ENCODE measurements at places on chromosomes 6 and 20.
A peak's percentile ranks its signal among the peaks of the same experiment; 100 is the strongest.

- DNase-seq, result no peak
These were observed 137.8 kb downstream of the EDN3 start for GRCh38 chr20:59438201-59438600.

DNA sequence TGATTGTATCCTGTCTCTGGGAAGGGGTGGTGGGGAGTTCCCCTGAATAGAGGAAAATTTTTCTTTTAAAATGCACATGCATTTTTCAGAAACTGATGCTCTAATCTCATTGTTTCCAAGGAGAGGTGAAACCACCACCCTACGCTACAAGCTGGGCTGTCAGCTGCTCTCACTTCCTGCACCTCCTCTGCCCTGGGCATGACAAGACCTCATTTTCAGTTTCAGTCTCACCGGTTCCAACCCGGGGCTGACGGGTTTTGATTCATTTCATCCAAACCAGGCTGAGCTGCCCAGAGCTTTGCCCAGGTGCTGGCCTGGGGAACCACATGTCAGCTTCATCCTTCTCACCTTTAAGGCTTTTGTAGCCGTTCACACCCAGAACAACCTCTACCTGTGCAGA is 99.7 kb downstream of the EYA2 start:
- no peak for DNase-seq

DNA sequence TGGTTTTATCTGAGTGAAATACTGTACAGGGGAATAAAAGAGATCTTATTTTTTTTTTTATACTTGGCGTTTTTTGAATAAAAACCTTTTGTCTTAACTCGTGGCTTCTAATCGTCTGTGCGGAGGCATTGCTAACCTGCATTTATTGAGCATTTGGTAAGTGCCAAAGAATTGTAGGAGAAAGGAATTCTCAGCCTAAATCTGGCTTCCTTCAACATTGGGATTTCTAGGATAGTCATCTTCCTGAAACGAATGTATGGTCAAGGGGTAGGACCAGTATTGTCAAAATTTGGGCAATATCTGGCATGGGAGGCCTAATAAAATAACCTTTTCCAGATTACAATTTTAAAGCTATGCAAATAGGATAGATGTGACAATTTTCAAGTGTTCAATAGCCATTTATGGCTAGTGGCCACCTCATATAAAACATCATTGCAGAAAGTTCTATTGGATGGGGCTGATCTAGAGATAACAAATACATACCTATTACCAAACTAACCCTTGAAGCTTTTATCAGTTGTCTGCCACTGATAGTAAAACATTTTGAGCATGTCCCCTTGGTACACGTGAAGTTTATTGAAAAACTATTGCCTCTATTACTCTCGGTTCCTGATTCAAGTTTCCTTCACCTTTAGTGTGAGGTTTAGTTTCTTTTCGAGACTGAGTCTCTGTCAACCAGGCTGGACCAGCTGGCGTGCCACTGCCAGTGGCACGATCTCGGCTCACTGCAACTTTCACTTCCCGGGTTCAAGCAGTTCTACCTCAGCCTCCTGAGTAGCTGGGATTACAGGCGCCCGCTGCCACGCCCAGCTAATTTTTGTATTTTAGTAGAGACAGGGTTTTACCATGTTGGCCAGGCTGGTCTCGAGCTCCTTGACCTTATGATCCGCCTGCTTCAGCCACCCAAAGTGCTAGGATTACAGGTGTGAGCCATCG is 5.6 kb downstream of the PIM1 start:
- DNase-seq, result no peak

- no peak for DNase-seq
These were observed 327.3 kb downstream of the FRK start for GRCh38 chr6:115733426-115733825.

DNA sequence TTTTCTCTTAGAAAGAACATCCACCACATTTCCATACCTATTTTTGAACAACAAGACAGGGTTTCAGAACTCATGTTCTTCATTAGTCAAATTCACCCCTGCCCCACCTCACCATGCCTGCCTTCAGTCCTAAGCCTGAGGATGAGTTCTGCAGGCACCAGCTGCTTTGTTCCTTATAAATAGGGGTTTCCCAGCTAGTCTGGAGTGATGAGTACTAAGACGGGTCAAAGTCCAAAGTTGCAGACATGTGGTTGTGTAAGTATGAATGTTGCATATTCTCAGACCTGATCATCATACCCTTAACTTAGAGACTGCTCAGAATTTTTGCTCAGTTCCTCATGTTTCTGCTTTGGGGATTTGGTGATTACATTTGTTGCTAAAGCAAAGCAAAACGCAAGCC is 257.7 kb upstream of the CDYL start:
- peak; percentile 46 for DNase-seq

DNA sequence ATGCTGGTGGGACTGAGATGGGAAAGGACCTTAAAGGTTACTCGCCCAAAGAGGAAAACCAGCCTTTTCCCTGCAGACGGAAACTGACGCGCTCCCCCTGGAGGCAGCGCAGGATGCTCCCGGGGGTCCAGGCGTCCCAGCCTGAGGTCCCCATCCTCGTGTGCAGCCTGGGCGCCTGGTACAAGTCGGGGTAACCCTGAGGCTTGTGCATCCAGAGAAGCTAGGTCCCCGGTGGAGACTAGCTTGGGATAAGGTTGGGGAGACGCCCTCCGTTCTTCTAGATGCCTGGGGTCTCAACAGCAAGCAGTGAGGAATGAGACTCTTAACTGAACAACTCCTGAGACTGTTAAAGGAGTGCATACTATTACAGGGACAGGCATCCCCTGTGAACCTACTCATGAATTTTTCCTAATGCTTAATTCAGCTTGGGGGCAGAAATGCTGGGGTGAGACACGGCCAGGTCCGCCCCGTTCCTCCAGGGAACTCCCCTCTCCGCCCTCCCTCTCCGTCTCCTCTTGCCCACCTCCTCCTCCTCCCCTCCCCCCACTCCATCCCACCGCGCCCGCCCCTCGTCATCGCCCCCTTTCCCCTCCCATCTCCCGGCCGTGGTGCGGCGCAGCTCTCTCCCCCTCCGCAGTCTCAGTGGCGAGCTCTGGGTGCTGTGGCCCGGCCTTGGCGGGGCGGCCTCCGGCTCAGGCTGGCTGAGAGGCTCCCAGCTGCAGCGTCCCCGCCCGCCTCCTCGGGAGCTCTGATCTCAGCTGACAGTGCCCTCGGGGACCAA is at the start of gene PRSS35:
PRSS35 (plus strand) TSS at position 634 of the 781 bp plus-strand sequence. CDS start 10,908 bp downstream, outside the sequence.
- DNase-seq, result no peak

GRCh38 chr20:6735942-6736845 is 31.3 kb upstream of the BMP2 start:
- DNase-seq, result no peak

DNA sequence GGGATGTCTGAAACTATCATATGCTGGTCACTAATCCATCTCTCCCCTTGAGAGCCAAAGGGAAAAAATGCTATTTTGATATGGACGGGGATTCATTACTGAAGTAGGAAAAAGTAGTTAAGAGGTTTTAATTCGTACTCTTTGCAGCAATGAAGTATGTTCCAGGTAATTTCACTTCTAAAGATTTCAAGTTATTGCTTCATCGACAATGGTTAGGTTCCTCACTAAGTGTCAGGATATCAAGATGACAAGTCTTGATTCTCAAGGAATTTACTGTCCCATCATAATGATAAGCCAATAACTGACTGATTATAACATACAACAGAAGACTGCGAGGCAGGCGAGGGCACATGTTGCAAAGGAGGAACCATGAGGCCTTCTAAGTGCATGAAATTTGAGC is 57.0 kb downstream of the GMDS start:
- DNase-seq, result no peak

GRCh38 chr6:11368760-11369159 is 136.3 kb upstream of the NEDD9 start:
- no peak for DNase-seq

DNA sequence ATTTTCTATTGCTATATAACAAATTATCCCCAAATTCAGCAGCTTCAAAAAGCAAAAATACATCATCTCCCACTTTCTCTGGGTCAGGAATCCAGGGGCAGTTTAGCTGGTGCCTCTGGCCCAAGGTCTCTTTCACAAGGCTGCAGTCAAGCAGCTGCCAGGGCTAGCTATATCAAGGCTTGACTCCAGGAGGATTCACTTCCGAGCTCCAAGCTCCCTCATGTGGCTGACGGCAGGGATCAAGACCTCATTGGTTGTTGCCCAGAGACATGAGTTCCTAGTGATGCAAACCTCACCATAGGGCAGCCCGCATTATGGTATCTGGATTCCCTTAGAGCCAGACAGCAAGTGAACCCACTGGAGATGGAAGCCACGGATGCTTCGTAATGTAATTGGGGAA is 1.3 kb upstream of the VNN1 start:
- DNase-seq, result peak; percentile 52

DNA sequence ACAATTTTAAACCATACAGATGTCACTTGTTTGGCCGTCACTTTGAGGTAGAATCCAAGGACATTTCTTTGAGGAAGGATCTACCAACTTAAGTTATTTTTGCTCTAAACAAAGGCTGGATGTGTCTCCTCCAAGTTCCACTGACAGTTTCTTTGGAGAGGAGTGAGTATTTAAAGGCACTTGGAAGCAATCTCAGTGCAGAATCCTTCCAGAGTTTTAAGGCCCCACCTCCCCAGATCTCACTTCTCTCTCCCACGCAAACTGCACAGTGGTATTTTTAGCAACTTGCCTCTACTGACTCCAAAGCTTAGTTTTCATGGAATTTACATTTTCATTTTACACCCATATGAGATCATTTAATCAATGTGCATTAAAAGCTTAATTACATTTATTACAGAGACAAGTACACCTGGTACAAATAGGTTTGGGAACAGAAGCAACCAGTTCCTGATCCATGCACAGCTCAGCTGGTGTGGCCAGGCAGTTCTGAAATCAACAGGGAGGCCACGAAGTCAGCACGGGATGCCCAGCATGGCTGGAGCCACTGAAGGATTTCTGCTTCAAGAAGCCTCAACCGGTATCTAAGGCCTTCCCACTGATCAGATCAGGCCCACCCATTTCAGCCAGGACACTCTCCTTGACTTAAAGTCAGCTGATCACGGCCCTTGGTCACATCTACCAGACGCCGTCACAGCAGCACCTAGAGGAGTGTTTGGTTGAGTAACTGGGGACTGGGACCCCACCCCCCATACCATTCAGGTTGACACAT is 109.8 kb downstream of the SYCP2 start:
- DNase-seq, result no peak

- no peak for DNase-seq
These were observed 401.9 kb downstream of the THBS2 start for GRCh38 chr6:168851460-168852375.

- DNase-seq, result no peak
These were observed 297.7 kb downstream of the DOK5 start for GRCh38 chr20:54772893-54773642.

DNA sequence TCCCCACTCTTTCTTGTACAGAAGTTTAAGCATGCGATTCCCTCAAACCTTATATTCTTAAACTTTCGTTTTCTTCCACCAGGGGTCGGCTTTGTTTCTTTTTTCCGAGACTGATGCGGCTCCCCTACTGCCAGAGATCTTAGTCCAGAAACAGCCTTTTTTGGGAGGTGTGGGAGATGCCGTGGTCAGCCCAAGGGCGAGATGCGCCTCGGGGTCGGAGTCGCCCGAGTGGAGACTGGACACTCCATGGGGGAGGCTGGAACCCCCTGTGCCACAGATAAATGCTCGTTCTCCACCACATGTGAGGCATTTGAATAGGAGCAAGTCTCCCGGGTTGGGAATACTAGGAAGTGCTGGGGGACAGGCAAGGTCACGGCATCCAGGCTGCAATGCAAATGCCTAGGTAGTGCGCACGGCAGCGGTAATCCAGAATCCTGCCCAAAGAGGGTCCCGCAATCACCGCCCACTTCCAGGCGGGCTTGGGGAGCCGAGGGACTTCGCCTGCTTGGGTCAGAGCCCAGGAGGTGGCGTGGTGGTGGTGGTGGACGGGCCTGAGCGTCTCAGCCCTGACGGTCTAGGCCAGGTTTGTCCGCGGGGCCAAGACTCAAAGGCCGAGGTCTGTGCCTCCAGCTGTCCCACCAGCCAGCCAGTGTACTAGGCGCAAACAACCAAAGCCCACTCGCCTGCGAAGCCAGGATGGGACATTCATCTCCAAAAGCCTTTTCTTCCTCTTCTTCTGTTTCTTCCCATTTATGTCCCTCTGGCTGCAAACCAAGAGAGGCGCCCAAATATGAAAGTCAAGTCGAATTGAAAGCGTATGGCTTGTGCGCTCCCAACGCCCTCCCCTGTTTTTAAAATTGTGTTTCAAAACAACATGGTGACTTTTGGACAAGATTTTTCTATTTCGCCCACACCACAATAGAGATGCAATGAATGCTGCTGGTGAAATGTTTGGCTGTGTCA is 39.3 kb upstream of the OSTM1 start:
- DNase-seq, result peak; percentile 8

DNA sequence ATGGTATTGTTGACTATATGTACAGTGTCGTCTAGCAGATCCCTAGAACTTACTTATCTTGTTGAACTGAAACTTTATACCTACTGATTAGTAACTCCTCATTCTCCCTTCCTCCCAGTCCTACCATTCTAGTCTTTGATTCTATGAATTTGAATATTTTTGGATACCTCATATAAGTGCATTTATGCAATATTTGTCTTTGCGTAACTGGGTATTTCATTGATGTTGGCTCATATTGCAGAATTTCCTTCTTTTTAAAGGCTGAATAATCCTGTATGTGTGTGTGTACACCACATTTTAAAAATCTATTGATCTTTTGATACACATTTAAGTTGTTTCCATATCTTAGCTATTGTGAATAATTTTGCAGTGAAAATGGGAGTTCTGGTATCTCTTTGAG is 119.9 kb downstream of the SOX4 start:
- no peak for DNase-seq

DNA sequence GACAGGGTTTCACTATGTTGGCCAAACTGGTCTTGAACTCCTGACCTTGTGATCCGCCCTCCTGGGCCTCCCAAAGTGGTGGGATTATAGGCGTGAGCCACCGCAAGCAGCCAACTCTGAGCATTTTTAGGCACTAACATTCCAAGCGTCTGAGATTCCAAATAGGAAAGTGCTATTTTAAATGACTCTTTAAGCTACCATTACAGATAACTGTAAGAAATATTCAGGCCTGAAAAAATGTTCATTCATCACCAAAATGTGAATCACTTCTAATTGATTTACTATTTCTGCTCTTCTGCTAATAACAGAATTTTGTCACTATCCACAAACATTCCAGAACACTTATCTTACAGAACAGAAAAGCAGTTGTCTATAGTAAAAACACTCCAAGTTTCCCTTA is 106.5 kb downstream of the BACH2 start:
- DNase-seq, result no peak

GRCh38 chr20:48708116-48708515 is 119.7 kb downstream of the PREX1 start:
- DNase-seq, result no peak

All from AG04450 (cell line).